Stimulated activated CD8-positive, alpha-beta memory T cell treated with anti-CD3 and anti-CD28 coated beads, Interleukin-2, amount 100 ng/mL, for 1 hour (primary cell): ENCODE measurements at places on chromosomes 3 and 15.

GRCh38 chr3:79019137-79019923, 748.5 kb downstream of the ROBO1 start:
- no peak for DNase-seq

DNA sequence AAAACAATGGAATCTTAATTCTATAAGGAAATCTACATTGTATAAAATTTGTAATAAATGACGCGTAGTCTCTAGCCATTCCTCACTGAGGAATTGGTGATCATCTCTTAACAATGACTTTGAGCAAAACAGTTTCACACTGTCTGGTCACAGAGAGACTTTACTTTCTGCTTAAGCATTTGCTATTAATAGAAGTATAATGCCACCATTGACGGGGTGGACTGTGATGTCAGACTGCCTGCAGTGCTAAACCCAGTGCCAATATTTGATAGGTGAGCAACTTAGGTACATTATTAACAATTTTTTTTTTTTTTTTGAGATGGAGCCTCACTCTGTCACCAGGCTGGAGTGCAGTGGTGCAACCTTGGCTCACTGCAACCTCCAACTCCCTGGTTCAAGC, 494.9 kb upstream of the ADAMTS9 start:
- DNase-seq = no peak

DNA sequence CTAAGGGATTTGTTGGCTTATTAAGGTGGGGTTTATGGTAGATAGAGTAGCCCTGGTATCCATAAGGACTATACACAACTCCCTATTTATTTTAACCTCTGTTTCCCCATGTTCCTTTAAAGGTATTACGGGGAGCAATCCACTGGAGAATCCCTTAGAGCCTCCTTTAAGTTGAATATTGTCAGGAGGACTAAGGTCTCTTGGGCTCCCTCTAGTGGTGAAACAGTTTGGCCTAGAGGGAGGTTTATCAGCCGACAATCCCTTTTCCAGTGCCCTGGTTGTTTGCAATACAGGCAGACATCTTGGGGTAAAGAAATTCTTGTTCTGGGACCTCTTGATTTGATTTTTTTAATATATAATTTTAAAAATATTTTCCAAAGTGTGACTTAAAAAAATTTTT, 12.9 kb downstream of the OPA1 start:
- peak; percentile 26 for DNase-seq

- no peak for DNase-seq
These were observed 304.4 kb downstream of the FGF12 start for GRCh38 chr3:192422997-192423342.

GRCh38 chr15:51830276-51830806, 888 bp downstream of the TMOD3 start:
- DNase-seq = no peak

GRCh38 chr15:85597155-85597815, 197.4 kb downstream of the KLHL25 start:
- no peak for DNase-seq

- no peak for DNase-seq
These were observed 381.2 kb downstream of the RSL24D1 start for GRCh38 chr15:54815556-54815955.

- no peak for DNase-seq
These were observed 58.9 kb downstream of the SATB1 start for GRCh38 chr3:18366258-18366657.

GRCh38 chr3:134136604-134137003, 106.9 kb upstream of the SLCO2A1 start:
- no peak for DNase-seq

DNA sequence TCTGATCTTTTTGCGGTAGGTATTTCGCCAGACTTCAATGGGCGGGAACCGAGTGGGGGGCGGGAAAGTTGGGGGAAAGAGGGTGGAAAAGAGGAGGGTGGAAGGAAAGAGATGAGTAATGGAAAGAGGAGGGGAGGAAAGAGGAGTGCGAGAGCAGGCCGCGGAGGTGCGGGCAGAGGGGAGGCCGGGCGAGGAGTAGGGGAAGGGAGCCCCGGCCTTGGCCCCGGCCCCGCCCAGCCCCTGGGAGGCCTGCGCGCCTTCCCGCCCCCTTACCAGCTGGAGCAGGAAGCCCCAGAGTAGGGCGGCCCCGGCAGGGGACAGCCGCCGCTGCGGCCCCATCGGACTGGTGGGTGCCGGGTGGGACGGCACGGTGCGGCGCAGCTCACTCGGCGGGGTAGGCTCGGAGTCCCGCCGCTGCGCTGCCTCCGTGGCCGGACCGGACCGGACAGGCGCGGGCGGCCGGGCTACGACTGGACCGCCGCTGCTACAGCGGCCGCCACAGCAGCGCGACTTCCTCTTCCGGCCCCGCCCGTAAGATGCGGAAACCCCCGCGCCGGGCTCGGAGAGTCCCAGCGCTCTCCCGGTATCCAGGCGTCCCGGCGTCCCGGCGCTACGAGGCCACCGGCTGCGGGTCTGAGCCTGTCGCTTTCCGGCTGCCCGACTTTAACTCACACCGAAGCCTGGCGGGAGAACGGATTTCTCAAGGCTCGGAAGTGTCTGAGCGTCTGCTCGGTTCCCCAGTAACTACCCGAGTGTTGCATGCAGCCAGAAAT, at the start of gene SPPL2A:
Gene SPPL2A, minus strand, starts transcription at position 512 of the 773 bp plus-strand sequence. Its CDS starts 173 bp downstream, at position 339.
- peak; percentile 75 for DNase-seq

DNA sequence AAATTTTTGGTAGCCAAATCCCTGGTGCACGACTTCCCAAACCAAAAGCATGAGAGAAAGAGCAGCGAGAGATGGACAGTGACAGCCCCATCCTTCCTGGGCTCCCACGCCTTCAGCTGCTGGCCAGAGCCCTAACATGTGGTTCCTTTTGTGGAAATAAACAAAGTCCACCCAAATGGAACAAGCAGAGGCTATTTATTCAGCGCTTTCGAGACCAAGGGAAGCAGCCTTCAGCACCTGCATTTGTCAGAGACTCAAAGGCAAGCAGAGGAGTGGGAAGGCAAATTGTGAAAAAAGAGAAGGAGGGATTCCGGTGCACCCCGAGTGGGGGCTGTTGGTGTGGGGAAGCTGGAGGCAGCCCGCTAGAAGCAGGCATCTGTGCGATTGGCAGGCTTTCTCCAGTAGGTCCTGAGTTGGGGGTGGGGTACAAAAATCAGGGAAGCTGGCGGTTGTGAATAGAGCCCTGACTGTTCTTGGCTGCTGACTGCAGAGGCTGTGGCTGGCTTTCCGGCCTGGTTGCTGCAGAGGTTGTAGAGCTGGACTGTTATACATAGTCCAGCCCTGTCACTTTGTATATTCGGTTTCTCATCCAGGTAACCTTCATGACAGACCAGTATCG, 427.2 kb downstream of the OCA2 start:
- DNase-seq = no peak

- no peak for DNase-seq
These were observed 299.5 kb upstream of the RASGRP1 start for GRCh38 chr15:38864122-38864521.

GRCh38 chr3:144055604-144056003, 84.0 kb downstream of the DIPK2A start:
- DNase-seq = no peak

- no peak for DNase-seq
These were observed 5.3 kb upstream of the TTLL13 start for GRCh38 chr15:90243943-90244639.

GRCh38 chr3:181886676-181887075, 175.0 kb downstream of the SOX2 start:
- no peak for DNase-seq

DNA sequence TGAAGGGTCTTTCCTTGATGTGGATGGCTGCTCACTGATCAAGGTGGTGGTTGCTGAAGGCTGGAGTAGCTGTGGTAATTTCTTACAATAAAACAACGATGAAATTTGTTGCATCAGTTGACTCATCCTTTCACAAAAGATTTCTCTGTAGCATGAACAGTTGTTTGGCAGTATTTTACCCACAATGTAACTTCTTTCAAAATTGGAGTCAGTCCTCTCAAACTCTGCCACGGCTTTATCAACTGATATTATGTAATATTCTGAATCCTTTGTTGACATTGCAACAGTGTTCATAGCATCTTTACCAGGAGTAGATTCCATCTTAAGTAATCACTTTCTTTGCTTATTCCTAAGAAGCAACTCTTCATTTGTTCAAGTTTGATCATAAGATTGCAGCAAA, 252.6 kb downstream of the UBE2E2 start:
- DNase-seq = no peak

- DNase-seq = no peak
These were observed 329.0 kb downstream of the IGSF11 start for GRCh38 chr3:118705487-118706219.

- no peak for DNase-seq
These were observed 63.3 kb upstream of the GATM start for GRCh38 chr15:45441686-45442085.

DNA sequence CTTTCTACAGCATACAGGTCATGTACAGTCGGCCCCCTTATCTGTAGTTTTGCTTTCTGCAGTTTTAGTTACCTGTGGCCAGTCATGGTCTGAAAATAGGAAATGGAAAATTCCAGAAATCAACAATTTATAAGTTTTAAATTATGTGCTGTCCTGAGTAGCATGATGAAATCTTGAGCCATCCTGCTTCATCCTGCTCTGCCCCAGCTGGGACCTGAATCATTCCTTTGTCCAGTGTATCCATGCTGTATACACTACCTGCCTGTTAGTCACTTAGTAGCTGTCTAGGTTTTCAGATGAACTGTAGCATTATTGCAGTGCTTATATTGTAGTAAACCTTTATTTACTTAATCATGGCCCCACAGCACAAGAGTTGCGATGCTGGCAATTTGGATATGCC, 44.8 kb downstream of the AP4E1 start:
- DNase-seq = no peak

- no peak for DNase-seq
These were observed 473.9 kb upstream of the PPP2R3A start for GRCh38 chr3:135491491-135492205.

GRCh38 chr3:66567077-66567476, 66.3 kb upstream of the LRIG1 start:
- DNase-seq = no peak

DNA sequence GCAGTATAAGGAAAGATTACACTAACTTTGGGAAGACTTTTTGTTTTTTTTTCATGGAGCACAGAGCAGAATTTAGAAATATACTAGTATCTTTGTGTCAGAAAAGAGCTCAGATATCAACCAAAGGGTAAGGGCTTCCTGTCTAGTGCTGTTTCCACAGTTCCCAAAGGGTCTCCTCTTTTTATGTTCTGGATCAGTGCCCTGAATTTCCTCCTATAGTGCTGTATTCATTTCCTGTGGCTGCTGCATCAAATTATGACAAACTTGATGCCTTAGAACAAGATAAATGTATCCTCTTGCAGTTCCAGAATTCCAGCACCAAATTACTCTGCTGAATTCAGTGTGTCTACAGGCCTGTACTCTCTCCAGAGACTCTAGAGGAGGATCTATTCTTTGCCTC, 219.8 kb upstream of the THRB start:
- no peak for DNase-seq

GRCh38 chr3:133404920-133405319, 5.1 kb downstream of the BFSP2 start:
- DNase-seq = no peak

- DNase-seq = no peak
These were observed 228.2 kb upstream of the TPRG1 start for GRCh38 chr3:188943591-188943990.

DNA sequence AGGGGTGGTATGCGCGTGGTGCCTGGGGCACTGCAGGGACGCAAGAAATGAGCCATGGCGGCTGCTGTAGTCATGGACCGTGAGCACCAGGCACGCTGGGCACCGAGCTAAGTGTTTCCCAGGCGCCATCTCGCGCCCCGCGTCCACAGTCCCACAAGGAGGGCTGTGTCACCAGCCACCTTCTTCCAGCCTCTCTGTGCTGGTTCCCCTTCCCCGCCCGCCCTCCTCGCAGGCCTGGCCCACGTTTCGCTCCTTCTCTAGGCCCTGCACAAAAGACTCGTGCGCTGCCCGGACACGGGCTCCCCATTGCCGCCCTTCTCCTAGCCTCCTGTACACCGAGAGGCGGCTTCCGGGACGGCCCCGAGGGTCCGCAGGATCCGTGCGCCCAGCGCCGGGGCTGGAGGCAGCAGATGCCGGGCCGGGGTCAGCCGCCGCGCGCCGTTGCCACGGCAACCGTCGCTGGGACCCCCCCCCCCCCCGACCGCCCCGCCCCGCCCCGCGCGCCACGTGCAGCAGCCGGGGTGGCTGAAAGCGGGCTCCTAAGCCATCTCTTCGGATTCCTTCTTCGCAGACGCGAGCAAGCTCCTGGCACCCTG, 113.4 kb downstream of the SRGAP3 start:
- no peak for DNase-seq

DNA sequence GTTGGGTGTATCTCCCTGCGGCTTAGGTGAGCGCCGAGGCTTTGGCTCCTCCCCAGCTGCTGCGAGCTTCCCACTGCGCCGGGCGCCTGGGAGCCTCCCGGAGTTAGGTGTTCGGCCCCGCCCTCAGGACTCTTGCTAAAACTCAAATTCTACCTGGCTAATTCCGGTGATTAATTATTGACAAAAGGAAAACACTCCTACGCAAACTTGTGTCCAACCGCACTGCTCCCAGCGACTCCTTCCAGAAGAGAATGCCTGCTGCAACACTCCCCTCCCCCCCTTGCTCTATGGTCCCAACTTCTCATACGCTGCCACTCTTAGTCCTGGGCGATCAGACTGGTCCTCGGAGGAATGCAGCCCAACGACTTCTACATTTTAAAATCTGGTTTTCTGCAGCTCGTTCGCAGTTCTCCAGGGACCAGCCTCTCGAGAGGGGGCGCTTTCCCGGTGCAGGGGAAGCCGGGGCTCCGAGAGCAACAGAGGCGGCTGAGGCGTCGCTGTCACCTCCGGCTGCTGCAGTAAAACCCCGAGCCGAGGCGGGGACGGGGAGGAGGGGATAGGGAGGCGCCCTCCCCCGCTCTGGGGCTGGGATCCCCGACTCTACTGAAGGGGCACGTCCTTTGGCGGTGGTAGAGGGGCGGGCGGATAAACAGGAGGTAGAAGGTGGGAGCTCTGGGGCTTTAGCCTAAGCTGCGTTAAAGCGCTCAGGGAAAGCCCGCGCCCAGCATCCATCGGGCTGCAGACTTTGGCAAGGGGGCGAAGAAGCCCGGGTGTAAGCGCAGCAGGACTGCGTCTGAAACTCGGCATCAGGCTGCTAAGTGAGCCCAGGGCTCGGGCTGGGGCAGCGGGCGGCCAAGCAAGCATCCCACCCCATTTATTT, at the start of gene SPTSSB:
Gene SPTSSB, minus strand, starts transcription at position 77 of the 880 bp plus-strand sequence. CDS start 25,194 bp downstream, outside the sequence.
- DNase-seq = no peak

GRCh38 chr3:44995142-44995770, 19.2 kb downstream of the EXOSC7 start:
- no peak for DNase-seq

- DNase-seq = no peak
These were observed 4.6 kb upstream of the MFGE8 start for GRCh38 chr15:88917760-88918159.

- no peak for DNase-seq
These were observed 81.0 kb downstream of the CLDN11 start for GRCh38 chr3:170499562-170500156.

GRCh38 chr3:73081140-73081539, 19.7 kb downstream of the EBLN2 start:
- no peak for DNase-seq

DNA sequence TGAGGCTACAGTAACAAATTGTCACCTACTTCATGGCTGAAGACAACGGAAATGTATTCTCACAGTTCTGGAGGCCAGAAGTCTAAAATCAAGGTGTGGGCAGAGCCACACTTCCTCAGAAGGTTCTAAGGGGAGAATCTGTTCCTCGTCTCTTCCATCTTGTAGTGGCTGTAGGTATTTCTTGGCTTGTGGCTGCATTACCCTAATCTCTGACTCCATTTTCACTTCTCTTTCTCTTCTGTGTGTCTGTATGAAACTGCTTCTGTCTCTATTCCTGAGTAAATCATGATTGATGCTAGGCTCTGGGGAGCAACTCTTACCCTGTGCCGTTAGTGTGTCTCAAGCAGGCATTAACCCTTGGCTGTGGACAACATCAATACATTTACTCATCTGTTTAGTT, 164.7 kb downstream of the SQOR start:
- DNase-seq = no peak
